ENCODE measurements at places on chromosomes 2 and 18.

- no peak overlapping the region for H3K27ac ChIP-seq
- peaks cover 11% of the 10 kb centered on the region for H3K4me1 ChIP-seq
- no peak for DNase-seq
- no peaks in the 10 kb centered on the region for H3K36me3 ChIP-seq
- peaks cover 9% of the 10 kb centered on the region for H3K27me3 ChIP-seq
Observed at GRCh38 chr18:78727877-78728783, 251.5 kb upstream of the SALL3 start.

DNA sequence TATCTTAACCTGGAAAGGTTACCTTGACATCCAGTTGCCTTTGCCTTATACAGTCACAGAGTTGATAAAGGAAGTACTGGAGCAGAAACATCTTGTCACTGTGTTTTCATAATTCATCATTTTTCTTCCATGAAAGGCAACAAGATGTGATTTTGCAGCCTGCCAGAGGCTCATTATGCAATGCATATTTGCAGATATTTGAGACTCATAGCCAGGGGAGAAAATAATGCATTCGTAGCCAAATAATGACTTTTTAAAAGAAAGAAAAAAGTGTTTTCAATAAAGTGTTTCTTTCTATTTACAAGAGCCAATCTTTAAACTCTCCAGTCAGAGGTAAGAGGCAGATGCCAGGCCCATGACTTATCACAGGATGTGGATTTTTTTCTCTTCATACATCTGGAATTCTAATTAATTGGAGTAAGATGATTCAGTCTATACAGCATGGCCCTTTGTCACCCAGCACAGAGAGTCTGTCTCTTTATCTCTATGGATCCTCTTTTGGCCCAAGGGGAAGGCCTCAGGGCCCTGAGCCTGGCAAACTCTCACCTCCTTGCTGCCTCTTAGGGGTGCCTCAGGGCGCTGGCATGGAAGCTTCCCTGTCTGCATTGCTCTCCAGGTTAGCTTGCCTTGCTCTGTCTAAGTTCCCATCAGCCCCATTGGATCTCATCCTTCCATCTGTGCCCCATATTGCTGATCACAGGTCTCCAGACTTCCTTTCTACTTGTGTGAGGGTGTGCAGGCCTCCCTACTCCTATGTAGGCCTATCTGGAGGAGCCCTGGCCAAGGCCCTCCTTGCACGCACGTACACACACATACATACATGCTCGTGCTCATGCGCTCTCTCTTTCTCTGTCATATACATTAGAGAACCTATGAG, 247.7 kb downstream of the TPGS2 start:
- DNase-seq, result no peak
- H3K4me1 ChIP-seq, result peaks cover 45% of the 10 kb centered on the region
- no peak overlapping the region for H3K27ac ChIP-seq
- H3K4me3 ChIP-seq, result no peak overlapping the region
- no peaks in the 10 kb centered on the region for H3K27me3 ChIP-seq
- peaks cover 16% of the 10 kb centered on the region for H3K36me3 ChIP-seq

DNA sequence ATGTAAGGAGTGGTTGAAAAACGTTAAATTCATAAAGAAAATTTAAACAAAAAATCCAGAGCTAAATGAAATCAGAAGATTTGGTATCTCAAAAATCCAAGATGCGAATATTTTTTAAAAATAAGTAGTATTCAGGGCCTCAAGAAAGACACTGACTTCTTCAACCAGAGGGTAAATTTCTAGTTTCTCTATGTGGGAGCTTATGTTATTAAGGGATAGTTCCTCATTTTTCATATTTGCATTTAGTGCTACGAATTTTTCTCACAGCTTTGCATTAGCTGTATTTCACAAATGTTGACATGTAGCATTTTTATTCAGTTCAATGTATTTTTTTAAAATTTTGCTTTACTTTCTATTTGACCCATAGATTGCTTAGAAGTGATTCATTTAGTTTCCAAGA, 454.7 kb downstream of the CBLN2 start:
- H3K4me3 ChIP-seq, result no peak overlapping the region
- H3K27ac ChIP-seq, result no peak overlapping the region
- H3K36me3 ChIP-seq, result no peaks in the 10 kb centered on the region

GRCh38 chr2:241798631-241799521, 10.1 kb upstream of the NEU4 start:
- no peak for DNase-seq
- H3K4me3 ChIP-seq, result no peak overlapping the region
- H3K36me3 ChIP-seq, result no peaks in the 10 kb centered on the region
- H3K27me3 ChIP-seq, result no peaks in the 10 kb centered on the region
- H3K27ac ChIP-seq, result no peak overlapping the region

DNA sequence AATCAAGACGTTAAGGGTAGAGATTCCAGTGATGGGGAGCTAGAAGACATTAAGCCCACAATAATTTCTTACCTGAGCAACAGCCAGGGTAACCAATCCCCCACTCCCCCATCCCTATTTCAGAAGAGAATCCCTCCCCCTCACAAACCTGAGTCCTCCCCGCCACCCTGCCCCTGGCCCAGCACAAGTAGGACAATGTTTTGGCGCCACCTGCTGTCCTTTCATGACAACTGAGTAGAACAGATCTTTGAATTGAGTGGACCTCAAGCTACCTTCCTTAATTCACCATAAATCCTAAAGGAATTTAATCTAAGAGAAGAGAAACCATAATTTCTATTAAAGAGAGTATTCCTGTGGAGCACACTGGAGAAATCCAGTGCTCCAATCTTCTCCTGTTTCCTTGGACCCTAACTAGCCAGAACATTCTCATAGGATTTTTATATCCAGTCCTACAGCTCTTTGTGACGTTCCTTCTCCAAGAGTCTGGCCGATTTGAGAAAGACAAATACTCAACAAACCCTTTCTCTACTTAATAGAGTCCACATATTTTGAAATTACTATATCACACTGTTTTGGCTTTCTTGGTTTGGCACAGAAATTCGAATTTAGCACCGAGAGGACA, 41.1 kb downstream of the NHEJ1 start:
- no peaks in the 10 kb centered on the region for H3K36me3 ChIP-seq
- DNase-seq, result peak; percentile 64
- H3K4me3 ChIP-seq, result no peak overlapping the region
- H3K4me1 ChIP-seq, result peaks cover 9% of the 10 kb centered on the region

DNA sequence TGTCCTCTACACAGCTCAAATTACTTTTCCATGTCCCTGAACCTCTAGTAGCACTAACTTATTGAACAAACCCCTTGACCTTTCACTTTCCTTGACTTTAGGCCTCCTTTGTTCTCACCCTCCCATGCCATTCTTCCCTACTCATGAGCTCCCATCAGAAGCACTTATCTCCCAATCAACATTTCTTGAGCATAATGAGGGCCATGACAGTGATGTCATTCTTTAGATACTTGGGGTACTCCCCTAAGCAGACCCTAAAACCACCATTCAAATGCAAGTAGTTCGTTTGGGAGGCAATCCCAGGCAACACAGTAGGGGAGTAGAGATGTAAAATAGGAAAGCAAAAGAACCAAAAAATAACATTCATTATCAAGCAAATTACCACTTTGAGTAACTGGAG, 115.9 kb upstream of the ARHGAP28 start:
- no peak for DNase-seq
- H3K36me3 ChIP-seq, result peaks cover 9% of the 10 kb centered on the region
- no peaks in the 10 kb centered on the region for H3K27me3 ChIP-seq
- H3K4me1 ChIP-seq, result peaks cover 4% of the 10 kb centered on the region
- H3K27ac ChIP-seq, result peak overlapping the region; percentile 38

GRCh38 chr2:30255026-30255425, 23.7 kb downstream of the LBH start:
- no peak for DNase-seq
- H3K4me3 ChIP-seq, result no peak overlapping the region
- H3K27me3 ChIP-seq, result no peaks in the 10 kb centered on the region
- peaks cover 7% of the 10 kb centered on the region for H3K4me1 ChIP-seq
- H3K27ac ChIP-seq, result no peak overlapping the region

DNA sequence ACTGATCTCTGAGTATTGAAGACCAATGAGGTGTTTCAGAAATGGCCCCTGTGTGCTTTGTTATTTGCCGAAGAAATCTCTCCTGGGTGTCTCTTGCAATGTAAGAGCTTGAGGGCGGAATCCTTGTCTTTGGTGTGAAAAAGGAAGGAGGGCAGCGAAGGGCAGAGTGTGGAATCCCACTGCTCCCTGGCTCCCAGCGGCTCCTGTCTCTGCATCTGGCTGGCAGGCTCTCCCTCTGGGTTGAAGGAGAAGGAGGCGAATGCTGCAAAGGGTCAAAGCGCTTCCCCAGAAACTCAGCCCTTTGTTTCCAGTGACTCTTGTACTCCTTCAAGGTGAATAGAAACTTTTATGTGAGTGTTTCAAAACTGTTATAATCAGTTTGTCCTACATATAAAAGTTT, 457.5 kb downstream of the CNTNAP5 start:
- no peaks in the 10 kb centered on the region for H3K27me3 ChIP-seq
- no peak for DNase-seq
- H3K4me3 ChIP-seq, result no peak overlapping the region
- no peaks in the 10 kb centered on the region for H3K36me3 ChIP-seq
- peaks cover 9% of the 10 kb centered on the region for H3K4me1 ChIP-seq
- H3K27ac ChIP-seq, result no peak overlapping the region

DNA sequence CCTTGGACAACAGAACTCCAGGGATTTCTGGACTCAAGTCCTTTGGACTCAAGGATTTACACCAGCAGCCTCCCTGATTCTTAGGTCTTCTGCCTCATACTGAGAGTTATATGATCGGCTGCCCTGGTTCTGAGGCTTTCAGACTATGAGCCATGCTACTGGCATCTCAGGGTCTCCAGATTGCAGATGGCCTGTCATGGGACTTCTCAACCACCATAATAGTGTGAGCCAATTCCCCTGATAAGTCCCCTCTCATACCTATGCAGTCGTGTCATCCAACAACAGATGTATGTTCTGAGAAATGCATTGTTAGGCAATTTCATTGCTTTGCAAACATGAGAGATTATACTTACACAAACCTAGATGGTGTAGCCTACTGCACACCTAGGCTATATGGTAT, 61.4 kb upstream of the MSTN start:
- no peaks in the 10 kb centered on the region for H3K27me3 ChIP-seq
- DNase-seq, result no peak
- H3K4me1 ChIP-seq, result peaks cover 21% of the 10 kb centered on the region

DNA sequence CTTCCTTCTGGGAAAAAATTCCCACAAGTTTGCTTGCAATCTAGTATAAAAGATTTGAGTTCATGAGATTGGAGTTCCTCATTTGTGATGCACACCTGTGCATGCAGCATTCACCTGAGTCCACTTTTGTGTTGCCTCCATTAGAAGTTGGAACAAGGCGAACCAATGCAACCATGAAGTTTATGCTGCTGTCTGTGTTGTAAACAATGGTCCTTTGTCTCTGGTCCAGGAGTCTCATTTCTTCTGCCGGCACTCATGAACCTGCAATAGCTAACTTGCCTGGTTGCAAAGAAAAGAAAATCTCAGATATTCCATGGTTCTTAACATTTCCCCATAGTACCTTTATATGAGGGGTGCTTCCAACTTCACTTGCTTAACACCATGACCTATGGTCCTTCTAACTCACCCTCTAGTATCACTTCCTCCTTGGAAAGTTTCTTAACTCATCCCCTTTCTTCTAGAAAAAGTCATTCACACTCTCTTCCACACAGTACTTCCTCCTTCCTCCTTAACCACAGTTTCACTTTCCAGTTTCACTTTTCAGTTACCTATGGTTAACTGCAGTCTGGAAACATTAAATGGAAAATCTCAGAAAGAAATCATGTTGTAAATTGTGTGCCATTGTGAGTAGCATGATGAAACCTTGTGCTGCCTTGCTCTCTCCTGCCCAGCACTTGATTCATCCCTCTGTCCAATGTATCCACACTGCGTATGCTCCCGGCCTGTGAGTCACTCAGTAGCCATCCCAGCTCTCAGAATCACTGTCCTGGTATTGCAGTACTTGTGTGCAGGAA, 128.8 kb upstream of the TRIB2 start:
- no peak overlapping the region for H3K27ac ChIP-seq
- H3K4me1 ChIP-seq, result no peaks in the 10 kb centered on the region
- H3K4me3 ChIP-seq, result no peak overlapping the region
- DNase-seq, result no peak

DNA sequence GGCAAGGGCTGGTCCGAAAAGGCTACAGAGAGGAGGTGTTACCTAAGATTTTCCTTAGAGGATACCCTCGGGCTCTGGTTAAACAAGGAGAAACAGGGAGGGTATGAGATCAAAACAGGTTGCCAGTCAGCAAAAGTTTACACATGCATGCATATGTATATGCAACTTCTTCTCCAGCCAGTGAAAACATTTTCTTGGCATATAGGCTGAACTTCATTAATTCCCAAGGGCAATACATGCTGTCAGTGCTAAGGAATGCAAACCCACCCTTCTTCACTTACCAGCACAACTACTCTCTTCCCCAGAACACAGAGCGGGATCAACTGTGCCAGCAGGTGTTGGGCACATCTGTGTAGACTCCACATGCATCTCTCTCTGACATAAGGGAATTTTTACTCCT, 176.0 kb downstream of the GFPT1 start:
- H3K27me3 ChIP-seq, result peaks cover 60% of the 10 kb centered on the region
- no peak for DNase-seq
- H3K4me3 ChIP-seq, result no peak overlapping the region
- H3K4me1 ChIP-seq, result no peaks in the 10 kb centered on the region
- H3K27ac ChIP-seq, result no peak overlapping the region
- H3K36me3 ChIP-seq, result peaks cover 27% of the 10 kb centered on the region

- DNase-seq, result no peak
- H3K4me1 ChIP-seq, result peaks cover 23% of the 10 kb centered on the region
- peaks cover 19% of the 10 kb centered on the region for H3K36me3 ChIP-seq
- no peaks in the 10 kb centered on the region for H3K27me3 ChIP-seq
- H3K27ac ChIP-seq, result peak overlapping the region; percentile 40
- no peak overlapping the region for H3K4me3 ChIP-seq
Observed at GRCh38 chr2:224904381-224904780, 137.9 kb downstream of the DOCK10 start.

GRCh38 chr2:210049831-210050230, 47.4 kb downstream of the RPE start:
- no peak overlapping the region for H3K27ac ChIP-seq
- no peak overlapping the region for H3K4me3 ChIP-seq
- H3K4me1 ChIP-seq, result no peaks in the 10 kb centered on the region
- H3K27me3 ChIP-seq, result no peaks in the 10 kb centered on the region
- peaks cover 28% of the 10 kb centered on the region for H3K36me3 ChIP-seq
- DNase-seq, result no peak

DNA sequence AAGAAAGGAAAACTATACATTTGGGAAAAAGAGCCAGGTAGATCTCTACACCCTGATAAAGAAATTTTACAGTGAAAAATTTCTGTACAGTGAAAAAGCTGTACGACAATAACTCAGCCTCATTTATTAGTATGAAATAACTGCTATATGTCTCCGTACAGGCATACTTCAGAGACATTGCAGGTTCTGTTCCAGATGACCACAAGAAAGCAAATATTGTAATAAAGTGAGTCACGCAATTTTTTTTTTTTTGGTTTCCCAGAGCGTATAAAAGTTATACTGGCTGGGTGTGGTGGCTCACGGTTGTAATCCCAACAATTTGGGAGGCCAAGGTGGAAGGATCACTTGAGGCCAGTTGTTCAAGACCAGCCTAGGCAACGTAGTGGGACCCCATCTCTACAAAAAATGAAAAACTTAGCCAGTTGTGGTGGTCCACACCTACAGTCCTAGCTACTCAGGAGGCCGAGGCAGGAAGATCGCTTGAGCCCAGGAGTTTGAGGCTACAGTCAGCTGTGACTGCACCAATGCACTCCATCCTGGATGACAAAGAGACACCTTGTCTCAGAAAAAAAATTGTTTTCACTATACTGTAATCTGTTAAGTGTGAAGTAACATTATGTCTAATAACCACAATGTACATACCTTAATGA, 28.2 kb upstream of the AMMECR1L start:
- H3K4me3 ChIP-seq, result no peak overlapping the region
- H3K27me3 ChIP-seq, result no peaks in the 10 kb centered on the region
- no peak for DNase-seq
- no peak overlapping the region for H3K27ac ChIP-seq
- no peaks in the 10 kb centered on the region for H3K4me1 ChIP-seq
- no peaks in the 10 kb centered on the region for H3K36me3 ChIP-seq
